WTC11 (cell line): ENCODE measurements at places on chromosomes 7 and 10. TPM values are rescaled to one million over a fixed set of nuclear protein-coding genes. Genes with fewer than 3 reads are reported as not detected.

- no peak for DNase-seq
Measured at GRCh38 chr7:51786284-51786683, 469.7 kb upstream of the COBL start.

DNA sequence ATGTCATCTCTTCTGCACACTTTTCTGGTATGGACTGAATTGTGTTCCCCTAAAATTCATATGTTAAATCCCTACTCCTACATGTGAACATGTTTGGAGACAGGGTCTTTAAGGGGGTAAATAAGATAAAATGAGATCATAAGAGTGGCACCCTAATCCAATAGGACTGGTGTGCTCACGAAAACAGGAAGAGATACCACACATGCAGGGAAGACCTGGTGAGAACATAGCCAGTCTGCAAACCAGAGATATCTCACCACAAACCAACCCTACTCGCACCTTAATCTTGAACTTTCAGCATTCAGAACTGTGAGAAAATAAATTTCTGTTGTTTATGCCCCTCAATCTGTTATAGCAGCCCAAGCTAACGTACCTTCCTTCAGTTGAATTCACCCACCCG lies 51.8 kb downstream of the VWDE start:
- no peak for DNase-seq

- DNase-seq = no peak
Measured at GRCh38 chr7:74718336-74718735, 55.5 kb upstream of the NCF1 start.

Gene VIPR2
- 7.5 to 7.8 TPM (median 7.6 TPM) in 3 replicates for total RNA-seq

Gene STK32C
- total RNA-seq = 20.7 to 23.2 TPM (median 22.2 TPM) in 3 replicates

- DNase-seq = no peak
Measured at GRCh38 chr7:157430721-157431120, 93.9 kb downstream of the DNAJB6 start.

DNA sequence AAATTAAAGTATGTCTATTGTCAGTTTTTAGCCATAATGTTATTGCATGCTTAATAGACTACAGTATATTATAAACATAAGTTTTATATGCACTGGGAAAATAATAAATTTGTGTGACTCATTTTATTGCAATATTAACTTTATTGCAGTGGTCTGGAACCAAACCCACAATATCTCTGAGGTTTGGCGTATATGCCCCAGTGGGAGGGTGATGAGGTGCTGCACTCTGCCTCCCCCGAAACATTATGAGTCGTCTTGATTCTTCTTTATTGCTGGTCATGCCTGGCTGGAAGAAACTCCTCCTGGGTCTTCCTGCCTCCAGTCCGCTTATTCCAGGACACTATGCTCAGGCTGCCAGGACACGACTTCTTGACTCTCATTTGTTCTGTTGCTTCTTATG lies 88.4 kb downstream of the MTPN start:
- DNase-seq = no peak

Gene ZNF853
- total RNA-seq = 7.7 to 8.0 TPM (median 8.0 TPM) in 3 replicates

Gene COL28A1
- 0.81 to 1.5 TPM (median 1.0 TPM) in 3 replicates for total RNA-seq

Gene PAX2
- 0.09 to 0.21 TPM in 2 of 3 replicates, not detected in the other for total RNA-seq

Gene TMEM254
- total RNA-seq = 18.5 to 23.3 TPM (median 22.2 TPM) in 3 replicates

DNA sequence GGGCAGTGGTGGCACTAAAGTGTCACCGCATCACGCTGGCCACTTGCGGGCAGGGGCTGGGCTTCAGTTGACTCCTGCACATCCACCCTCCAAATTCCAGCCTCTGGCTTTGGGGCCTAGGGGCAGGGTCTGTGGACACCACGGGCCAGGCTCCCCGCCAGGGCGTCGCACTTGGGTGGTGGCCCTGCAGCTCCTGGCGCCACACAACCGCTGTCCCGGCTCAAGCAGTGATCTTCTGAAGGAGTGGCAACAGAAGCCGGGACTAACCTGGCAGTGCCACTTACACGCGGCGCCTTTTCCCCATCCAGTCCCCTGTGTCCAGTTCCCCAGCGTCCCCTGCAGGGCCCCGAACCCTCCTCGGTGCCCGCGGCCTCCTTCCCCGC lies 134.3 kb upstream of the ZNF92 start:
- no peak for DNase-seq

- DNase-seq = no peak
Measured at GRCh38 chr7:95780665-95781064, 8.3 kb downstream of the DYNC1I1 start.

- DNase-seq = no peak
Measured at GRCh38 chr7:71558806-71559613, 427.1 kb downstream of the GALNT17 start.

GRCh38 chr7:37476428-37476827 lies 27.8 kb upstream of the ELMO1 start:
- DNase-seq = no peak

DNA sequence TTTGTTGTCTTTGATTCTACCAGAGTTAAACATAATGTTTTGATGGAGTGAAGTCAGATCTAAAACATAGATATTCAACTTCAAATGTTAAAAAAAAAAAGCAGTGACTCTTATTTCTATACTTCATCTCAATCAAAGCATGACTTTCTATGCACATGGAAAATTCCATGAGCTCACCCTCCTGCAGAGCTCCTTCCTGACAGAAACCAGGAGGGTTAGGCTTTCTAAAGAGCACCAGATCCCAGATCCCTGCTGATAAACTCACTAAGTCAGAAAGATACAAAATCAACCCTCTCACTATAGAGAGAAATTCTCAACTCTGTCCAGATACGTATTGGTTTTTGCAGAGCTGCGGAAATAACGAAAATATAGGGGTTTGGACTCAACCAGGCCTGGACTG lies 122.6 kb downstream of the FAM107B start:
- no peak for DNase-seq

DNA sequence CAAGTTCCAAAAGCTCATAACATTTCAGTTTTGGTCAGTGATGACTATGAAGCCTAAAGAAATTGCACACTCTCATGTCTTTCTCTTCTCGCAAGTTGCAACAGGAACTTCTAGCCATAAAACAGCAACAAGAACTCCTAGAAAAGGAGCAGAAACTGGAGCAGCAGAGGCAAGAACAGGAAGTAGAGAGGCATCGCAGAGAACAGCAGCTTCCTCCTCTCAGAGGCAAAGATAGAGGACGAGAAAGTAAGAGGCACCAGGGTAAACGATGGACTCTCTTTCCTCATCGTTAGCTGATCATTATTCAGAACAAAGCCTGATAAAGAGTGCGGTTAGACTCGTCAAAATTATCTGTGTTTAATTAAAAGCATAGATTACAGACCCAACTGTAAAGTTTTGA lies 94.7 kb downstream of the HDAC9 start:
- DNase-seq = no peak

Gene TMEM225B
- total RNA-seq = 0.78 to 0.81 TPM (median 0.78 TPM) in 3 replicates

GRCh38 chr7:130444234-130444633 lies 3.4 kb upstream of the CEP41 start:
- DNase-seq = no peak

GRCh38 chr10:4082861-4083260 lies 297.9 kb upstream of the KLF6 start:
- no peak for DNase-seq

DNA sequence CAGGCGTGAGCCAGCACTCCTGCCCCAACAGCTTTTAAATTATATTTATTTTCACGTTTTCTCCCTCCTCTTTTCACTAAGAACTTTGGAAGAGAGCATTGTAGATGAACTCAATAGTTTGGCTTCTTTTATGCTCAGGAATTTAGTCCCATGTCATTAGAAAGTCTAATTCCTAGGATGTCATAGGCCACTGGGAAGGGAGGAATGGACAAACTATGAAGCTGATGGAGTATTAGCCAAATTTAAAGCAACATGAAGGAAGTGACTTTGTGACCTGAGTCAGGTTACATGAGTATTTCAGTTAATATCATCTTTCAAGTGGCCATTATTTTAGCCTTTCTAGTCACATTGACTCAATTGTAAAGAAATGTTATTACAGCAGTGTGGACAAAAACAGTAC lies 18.0 kb upstream of the OPN4 start:
- no peak for DNase-seq
